Muscle of leg (tissue), 16 donors: ENCODE measurements at places on chromosomes 5 and 9.

GRCh38 chr5:119347991-119348390, 7.8 kb upstream of the TNFAIP8 start:
- peak; percentile 82 for DNase-seq

DNA sequence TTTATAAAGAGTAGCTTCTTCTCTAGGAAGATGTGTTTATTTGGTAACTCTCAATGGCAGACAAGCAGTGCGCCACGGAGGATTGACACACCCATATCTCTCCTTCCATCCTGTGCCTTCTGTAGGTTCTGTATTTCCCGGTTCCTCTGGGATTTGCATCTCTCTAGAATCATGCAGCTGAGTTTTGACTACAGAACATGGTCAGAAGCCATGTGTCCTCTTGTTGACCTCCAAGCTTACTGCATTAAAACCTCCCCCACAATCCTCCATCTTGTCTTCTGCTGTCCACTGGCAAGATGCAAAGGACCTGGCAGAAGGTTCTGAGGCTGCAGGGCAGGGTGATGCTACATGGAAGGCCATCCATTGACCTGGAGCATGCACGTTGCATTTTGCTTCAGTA, 482.0 kb downstream of the DMRT2 start:
- peak; percentile 87 for DNase-seq

DNA sequence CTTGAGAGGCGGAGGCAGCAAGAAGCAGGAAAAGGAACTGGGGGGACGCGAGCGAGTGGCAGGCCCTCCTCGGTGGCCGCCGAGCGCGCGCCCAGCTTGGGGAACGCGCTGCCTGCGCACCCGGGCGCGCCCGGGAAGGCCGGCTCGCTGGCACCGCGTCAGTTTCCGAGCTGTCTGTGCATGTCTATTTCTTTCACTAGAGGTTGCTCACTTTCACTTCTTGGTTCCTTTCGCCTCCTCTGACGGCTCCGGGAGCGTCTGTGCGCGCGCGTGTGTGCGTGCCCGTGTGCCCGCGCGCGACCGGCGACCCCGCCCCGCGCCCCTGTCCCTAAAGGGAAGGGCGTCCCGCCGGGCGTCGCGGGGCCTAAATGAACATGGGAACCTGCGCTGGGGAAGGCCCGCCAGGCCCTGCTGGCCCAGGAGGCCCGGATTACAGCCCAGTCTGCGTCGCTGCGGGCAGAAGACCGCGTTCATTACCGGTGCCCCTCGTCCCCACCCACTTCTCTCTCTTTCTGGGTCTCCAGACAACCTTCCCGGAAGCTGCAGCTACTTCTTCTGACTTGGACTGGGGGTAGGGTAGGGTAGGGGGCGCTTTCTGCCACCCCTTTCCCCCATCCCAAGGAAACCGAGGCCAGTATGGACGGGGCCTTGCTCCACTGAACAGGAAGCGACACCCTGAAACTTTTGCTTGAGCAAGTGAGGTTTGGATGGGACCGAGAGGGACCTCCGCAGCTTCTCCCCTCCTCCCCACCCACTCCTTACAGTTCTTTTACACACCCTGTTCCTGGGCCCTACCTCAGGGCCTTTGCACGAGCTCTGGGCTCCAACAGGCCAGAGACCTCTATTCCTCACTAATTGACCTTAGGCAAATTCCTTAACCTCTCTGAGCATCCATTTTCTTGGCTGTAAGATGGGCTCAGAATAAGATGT, 205.8 kb upstream of the IER5L start:
- DNase-seq: peak; percentile 95

- DNase-seq: no peak
Measured at GRCh38 chr9:83669067-83669466, 38.7 kb downstream of the UBQLN1 start.
